ENCODE measurements at places on chromosomes 13 and 19. TPM values are rescaled to one million over a fixed set of nuclear protein-coding genes. Genes with fewer than 3 reads are reported as not detected.
A peak's percentile ranks its signal among the peaks of the same experiment; 100 is the strongest.

Gene ZNF442
- total RNA-seq: 7.8 TPM

- H3K4me3 ChIP-seq: no peak overlapping the region
- DNase-seq: peak; percentile 80
- H3K36me3 ChIP-seq: no peaks in the 10 kb centered on the region
- H3K4me1 ChIP-seq: no peaks in the 10 kb centered on the region
- H3K27ac ChIP-seq: no peak overlapping the region
Observed at GRCh38 chr13:66657165-66657881, 572.8 kb downstream of the PCDH9 start.

DNA sequence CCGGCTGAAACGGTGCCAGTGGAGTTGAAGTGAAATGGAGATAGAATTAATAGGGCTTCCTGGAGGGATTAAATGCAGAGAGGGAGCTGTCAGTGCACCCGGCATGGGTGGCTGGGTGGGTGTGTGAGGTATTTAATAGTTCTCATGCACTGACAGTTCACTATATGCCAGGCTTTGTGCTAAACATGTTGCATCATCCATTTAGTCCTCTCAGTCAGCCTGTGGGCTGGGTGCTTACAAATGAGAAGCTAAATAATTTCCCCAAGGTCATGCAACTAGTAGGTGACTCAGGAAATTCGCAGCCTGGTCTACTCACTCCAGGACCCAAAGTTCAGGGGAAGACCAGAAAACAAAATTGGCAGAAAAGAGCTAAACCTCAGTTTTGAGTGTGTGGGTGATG, 63.5 kb upstream of the SPATA13 start:
- DNase-seq: no peak
- H3K4me1 ChIP-seq: no peaks in the 10 kb centered on the region
- H3K27ac ChIP-seq: no peak overlapping the region
- H3K27me3 ChIP-seq: no peaks in the 10 kb centered on the region

- H3K4me1 ChIP-seq: no peaks in the 10 kb centered on the region
- H3K27me3 ChIP-seq: no peaks in the 10 kb centered on the region
- no peak for DNase-seq
- no peak overlapping the region for H3K27ac ChIP-seq
Observed at GRCh38 chr13:46541210-46541609, 11.8 kb upstream of the LRCH1 start.

- H3K4me1 ChIP-seq: no peaks in the 10 kb centered on the region
- no peak for DNase-seq
- H3K36me3 ChIP-seq: peaks cover 65% of the 10 kb centered on the region
- H3K27ac ChIP-seq: peak overlapping the region; percentile 23
- no peaks in the 10 kb centered on the region for H3K27me3 ChIP-seq
Observed at GRCh38 chr19:24074720-24075454, 12.1 kb upstream of the ZNF254 start.

- no peak overlapping the region for H3K27ac ChIP-seq
- no peaks in the 10 kb centered on the region for H3K27me3 ChIP-seq
- no peaks in the 10 kb centered on the region for H3K36me3 ChIP-seq
- DNase-seq: no peak
Observed at GRCh38 chr13:113886561-113887112, 22.8 kb upstream of the GAS6 start.

Gene NEK5
- not detected for total RNA-seq

Gene ALG5
- total RNA-seq: 61.1 TPM

GRCh38 chr19:58095328-58095727, 2.7 kb downstream of the ZSCAN18 start:
- no peak overlapping the region for H3K4me3 ChIP-seq
- H3K4me1 ChIP-seq: peaks cover 21% of the 10 kb centered on the region
- no peaks in the 10 kb centered on the region for H3K27me3 ChIP-seq

Gene FGF22
- not detected for total RNA-seq

DNA sequence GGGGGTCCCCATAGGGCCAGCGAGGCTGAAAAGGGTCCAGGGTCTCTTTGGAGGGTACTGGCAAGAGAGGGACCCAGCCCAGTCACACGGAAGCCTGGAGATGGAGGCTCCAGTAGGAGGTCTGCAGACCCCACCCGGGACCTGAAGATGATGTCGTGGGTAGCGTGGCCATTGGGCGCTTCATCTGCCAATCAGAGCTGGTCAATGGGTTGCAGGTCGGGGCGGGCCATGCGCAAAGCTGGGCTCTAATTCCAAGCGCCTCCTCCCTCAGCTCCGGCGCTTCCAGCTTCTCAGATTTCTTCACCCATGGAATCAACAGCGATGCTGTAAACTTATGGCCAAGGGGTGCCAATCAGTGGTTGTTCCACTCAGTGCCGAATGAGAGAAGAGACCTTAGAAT, 10.9 kb downstream of the SIGLEC12 start:
- no peaks in the 10 kb centered on the region for H3K4me1 ChIP-seq
- H3K27ac ChIP-seq: no peak overlapping the region
- no peak for DNase-seq

DNA sequence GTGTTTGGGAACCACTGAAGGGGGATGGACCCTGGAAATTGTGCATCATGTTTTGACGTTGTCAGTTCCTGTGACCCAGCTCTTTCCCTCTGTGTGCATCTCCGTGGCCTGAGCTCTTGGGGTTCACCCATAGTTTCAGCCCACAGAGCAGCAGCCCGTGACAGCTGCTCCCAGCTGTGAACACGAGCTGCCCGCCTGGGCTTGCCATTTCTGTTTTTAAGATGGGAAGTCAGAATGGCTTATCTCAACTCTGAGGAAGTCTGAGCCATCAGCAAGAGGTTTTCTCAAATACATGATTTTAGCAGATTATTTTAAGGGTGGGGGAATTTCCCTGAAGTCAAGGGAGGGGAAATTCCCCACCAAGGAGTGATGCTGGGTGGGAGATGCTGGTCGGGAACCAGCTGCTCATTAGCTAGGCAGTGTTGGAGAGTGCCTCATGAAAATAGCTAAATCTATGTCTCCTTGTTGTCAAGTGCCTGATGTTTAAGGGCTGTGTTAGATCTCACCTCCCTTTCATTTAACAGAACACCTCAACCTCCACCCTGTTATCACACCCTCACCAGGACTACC, 34.8 kb upstream of the C1QTNF9 start:
- no peaks in the 10 kb centered on the region for H3K36me3 ChIP-seq
- H3K27ac ChIP-seq: peak overlapping the region; percentile 7
- H3K4me3 ChIP-seq: no peak overlapping the region
- no peaks in the 10 kb centered on the region for H3K27me3 ChIP-seq
- peak; percentile 40 for DNase-seq
- peaks cover 35% of the 10 kb centered on the region for H3K4me1 ChIP-seq

GRCh38 chr19:29858000-29858596, 46.3 kb downstream of the CCNE1 start:
- H3K4me1 ChIP-seq: no peaks in the 10 kb centered on the region
- H3K4me3 ChIP-seq: no peak overlapping the region
- no peak overlapping the region for H3K27ac ChIP-seq
- H3K36me3 ChIP-seq: no peaks in the 10 kb centered on the region
- DNase-seq: peak; percentile 50

DNA sequence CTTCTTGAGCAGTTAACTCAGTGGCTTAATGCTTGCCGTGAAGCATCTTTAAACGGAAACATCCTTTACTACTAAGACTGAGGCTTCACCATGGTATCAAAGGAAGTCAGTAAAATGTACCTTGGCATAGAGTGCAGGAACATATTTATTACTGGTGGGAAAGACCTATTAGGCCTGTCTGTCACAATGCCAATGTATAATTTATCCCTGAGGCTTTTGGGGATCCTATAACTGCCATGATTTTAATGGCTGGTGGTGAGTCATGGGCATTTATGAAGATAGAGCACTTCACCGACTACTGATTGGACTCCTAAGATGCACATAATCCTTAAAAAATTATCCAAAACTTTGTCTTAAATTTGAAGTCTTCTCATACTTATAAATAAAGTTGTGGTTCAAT, 79.6 kb downstream of the FGF14 start:
- no peak for DNase-seq
- H3K36me3 ChIP-seq: no peaks in the 10 kb centered on the region
- H3K4me1 ChIP-seq: no peaks in the 10 kb centered on the region

DNA sequence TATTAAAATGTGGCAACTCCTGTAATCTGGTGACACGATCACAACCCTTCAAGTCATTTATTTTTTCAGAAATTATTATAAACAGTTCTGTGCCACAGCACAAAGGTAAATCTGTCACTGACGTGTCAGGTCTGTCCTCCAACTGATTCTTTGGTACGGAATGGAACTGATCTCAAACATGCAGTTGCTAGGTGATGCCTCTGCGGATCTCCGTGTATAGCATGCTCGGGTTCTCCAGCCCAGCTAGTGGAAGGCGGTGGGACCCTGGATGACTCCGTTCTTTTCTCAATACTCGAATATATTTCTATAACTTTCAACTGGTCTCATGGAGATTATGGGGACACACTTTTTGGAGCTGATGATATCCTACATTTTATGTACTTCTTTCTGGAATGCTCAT, 11.0 kb downstream of the RANBP3 start:
- H3K4me1 ChIP-seq: peaks cover 98% of the 10 kb centered on the region
- peak overlapping the region; percentile 84 for H3K27ac ChIP-seq
- no peak for DNase-seq
- H3K36me3 ChIP-seq: no peaks in the 10 kb centered on the region

DNA sequence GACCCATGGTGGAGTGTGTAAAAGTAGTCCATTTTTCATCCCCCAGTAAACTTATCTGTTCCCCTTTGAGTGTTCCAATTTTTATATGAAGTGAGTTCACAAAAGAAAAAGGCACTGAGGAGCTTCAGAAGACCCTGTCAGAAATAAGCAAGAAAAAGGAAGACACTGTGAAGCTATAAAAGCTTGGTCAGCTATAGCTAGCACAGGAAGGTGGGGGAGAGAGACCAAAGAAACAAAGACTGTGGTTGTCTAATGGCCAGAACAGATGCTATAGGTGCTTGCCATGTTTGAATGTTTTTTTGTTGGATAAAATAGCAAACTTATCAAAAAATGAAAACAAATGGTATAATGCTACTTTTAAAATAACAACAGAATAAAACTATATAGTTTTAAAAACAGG, 46.5 kb downstream of the RCBTB2 start:
- DNase-seq: no peak
- H3K36me3 ChIP-seq: peaks cover 18% of the 10 kb centered on the region

Gene IRS2
- total RNA-seq: 24.1 TPM

DNA sequence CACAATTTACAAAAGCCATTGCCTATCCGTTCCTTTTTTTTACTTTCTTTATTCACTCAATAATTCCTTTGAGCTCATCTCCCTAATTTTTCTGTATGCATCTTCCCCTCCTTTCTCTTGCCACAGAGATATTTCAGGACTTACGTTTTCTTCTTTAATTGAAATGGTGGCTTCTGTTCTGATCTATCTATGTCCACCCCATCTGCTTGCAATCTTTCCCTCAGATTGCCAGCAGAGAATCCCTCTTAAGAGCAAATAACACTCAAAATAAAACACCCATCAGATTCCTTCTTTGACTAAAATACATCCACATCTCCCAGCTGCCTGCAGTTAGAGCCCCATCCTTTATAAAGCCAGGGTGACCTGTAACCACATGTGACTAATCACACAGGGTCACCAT, 478.6 kb downstream of the EFNB2 start:
- no peaks in the 10 kb centered on the region for H3K36me3 ChIP-seq
- no peaks in the 10 kb centered on the region for H3K27me3 ChIP-seq
- no peak for DNase-seq

Gene CGB3
- not detected for total RNA-seq

GRCh38 chr13:51621602-51622001, 37.3 kb downstream of the WDFY2 start:
- H3K4me1 ChIP-seq: peaks cover 14% of the 10 kb centered on the region
- H3K27ac ChIP-seq: no peak overlapping the region
- no peaks in the 10 kb centered on the region for H3K27me3 ChIP-seq
- no peak overlapping the region for H3K4me3 ChIP-seq
- H3K36me3 ChIP-seq: no peaks in the 10 kb centered on the region

Gene DLL3
- not detected for total RNA-seq

Gene KLK12
- not detected for total RNA-seq

DNA sequence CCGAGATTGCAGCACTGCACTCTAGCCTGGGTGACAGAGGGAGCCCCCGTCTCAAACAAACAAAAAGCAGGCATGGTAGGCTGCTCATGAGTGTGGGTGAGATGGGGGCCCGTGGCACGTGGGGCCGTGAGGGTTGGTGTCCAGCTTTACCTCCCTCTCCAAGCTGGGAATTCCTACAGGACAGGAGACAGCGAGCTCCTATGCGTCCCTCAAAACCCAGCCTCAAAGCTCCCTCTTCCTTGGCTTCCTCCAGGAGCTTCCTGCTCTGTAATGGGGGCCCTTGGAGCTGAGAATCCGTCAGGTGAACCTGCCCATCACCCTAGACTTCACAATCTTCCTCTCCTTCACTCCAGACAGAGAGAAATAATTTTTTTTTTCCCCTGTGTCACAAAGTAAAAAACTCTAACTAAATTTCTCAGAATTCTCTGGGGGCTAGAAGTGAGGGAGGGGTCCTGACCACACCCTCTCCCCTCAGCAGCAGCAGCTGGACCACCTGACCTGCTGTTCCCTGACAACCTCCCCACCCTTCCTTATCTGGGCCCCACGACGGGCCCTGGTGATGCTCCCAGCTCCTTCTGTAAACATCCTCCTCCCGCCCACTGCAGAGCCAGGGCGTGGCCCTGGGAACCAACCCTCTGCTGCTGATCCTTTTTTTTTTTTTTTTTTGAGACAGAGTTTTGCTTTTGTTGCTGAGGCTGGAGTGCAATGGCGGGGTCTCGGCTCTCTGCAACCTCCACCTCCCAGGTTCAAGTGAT, 22.1 kb upstream of the WDR18 start:
- H3K27me3 ChIP-seq: no peaks in the 10 kb centered on the region
- DNase-seq: peak; percentile 93
- H3K4me3 ChIP-seq: no peak overlapping the region
- no peaks in the 10 kb centered on the region for H3K4me1 ChIP-seq

GRCh38 chr19:5092481-5092843, 123.5 kb downstream of the KDM4B start:
- no peak for DNase-seq
- H3K27me3 ChIP-seq: no peaks in the 10 kb centered on the region
- no peak overlapping the region for H3K27ac ChIP-seq
- peaks cover 31% of the 10 kb centered on the region for H3K4me1 ChIP-seq

DNA sequence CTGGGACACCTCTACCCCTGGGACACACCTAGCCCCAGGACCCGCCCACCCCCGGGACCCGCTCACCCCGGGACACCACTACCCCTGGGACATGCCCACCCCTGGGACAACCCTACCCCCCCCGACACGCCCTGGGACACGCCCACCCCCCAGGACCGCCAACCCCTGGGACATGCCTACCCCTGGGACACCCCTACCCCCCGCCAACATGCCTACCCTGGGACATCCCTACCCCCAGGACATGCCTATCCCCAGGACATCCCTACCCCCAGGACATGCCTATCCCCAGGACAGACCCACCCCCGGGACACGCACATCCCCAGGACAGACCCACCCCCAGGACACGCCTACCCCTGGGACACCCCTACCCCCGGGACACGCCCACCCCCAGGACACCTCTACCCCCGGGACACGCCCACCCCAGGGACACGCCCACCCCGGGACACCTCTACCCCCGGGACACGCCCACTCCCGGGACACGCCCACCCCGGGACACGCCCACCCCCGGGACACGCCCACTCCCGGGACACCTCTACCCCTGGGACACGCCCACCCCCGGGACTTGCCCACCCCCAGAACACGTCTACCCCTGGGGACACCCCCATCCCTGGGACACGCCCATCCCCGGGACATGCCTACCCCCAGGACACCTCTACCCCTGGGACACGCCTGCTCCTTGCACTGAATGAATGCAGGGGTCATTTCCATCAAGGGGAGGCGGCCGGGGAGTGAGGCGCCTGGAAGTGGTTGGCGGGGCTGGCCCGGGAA, 32.3 kb downstream of the ADPRHL1 start:
- H3K27ac ChIP-seq: peak overlapping the region; percentile 59
- peaks cover 22% of the 10 kb centered on the region for H3K4me1 ChIP-seq
- peaks cover 4% of the 10 kb centered on the region for H3K27me3 ChIP-seq
- no peak for DNase-seq
- H3K4me3 ChIP-seq: no peak overlapping the region
